ENCODE measurements at places on chromosomes 2 and 18.

DNA sequence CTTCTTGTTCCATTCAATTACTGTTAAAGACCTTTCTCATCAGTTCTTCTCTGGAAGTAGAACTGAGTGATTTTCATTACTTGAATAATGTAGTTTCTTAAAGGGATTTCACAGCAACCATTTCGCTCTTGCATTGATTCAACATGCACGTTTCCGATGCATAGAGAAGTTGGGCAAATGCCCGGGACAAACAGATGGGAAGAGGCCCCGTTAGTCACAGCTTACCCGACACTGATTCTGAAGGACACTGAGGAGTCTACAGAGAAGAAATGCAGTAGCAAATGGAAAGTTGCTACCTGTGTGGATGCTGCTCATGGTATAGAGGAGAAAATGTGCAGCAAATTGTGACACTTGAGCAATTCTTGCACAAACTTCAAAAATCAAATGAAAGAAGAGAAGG, 32.3 kb upstream of the GCG start:
- no peak for DNase-seq

- no peak for DNase-seq
These were observed 124.7 kb upstream of the ZNF516 start for GRCh38 chr18:76619621-76620315.

GRCh38 chr2:85986121-85986520, 97.3 kb upstream of the ST3GAL5 start:
- DNase-seq: no peak

DNA sequence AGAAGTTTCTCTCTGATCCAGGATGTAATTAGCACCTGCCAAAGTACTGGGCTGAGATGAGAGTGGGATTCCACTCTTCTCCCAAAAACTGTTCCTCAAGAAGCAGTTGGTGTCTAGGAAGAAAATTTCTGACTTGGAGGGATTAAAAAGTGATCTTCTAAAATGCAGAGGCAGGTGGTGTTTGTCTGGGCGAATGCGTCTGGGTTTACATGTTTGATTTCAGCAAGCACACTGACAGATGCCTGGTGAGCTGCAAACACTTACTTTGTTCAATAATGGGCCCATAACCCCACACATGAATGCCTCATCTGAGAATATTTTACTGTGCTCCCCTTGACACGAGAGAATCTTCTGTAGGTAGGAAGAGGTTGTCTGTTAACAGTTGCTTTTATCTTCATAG, 24.3 kb upstream of the KCNF1 start:
- peak; percentile 36 for DNase-seq

- DNase-seq: no peak
These were observed 49.2 kb upstream of the TUBA3D start for GRCh38 chr2:131426727-131427126.
